ENCODE measurements at places on chromosomes 11 and 22. TPM values are rescaled to one million over a fixed set of nuclear protein-coding genes. Genes with fewer than 3 reads are reported as not detected.

MUC6 gene
- total RNA-seq, result 0.49 TPM

TMPRSS13 gene
- not detected for total RNA-seq

MMP12 gene
- total RNA-seq, result not detected

C11orf87 gene
- total RNA-seq, result not detected

VWCE gene
- total RNA-seq, result 0.51 TPM

ZC3H12C gene
- 13.5 TPM for total RNA-seq

C1QTNF4 gene
- total RNA-seq, result not detected

PHOX2A gene
- not detected for total RNA-seq

LGALS12 gene
- total RNA-seq, result not detected

UPK3A gene
- total RNA-seq, result not detected

HEPHL1 gene
- total RNA-seq, result not detected

GRM5 gene
- total RNA-seq, result 0.03 TPM

NXPE1 gene
- total RNA-seq, result not detected
